ENCODE measurements at places on chromosomes 12 and 14.

DNA sequence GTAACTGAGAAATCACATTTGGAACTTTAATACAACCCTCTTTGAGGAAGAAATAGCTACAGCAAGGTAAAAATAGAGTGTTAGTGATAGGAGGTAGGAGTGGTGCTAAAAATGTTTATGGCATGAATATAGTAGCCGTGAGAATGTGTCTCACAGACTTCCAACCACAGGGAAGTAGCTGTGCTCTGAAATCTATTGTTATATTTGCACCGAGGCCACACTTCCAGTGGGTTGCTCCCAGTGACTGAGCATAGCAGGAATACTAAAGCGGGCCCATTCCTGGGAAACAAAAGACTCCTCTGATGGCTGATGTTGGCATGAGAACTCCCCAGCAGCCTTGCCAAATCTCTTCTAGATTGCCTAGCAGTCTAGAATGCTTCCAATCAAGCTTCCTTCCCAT is 174.1 kb upstream of the PLXNC1 start:
- no peak for DNase-seq

- DNase-seq, result no peak
Measured at GRCh38 chr14:31578266-31578665, 17.1 kb downstream of the NUBPL start.

DNA sequence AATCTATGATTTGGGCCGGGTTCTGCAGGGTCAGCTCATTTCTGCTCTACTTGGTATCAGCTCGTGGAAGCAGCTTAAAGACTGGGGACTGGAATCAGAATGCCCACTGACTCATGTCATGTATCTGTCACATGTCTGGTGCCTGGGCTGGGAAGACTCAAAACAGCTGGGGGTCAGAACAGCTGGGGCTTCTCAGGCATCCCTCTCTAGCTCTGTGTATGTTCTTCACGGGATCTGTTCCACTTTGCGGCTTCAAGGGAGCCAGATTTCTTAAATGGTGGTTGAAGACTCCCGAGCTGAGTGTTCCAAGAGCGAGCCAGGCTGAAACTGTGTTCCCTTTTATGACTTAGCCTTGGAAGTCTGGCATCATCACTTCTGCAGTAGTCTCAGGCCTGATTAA is 11.9 kb downstream of the AEBP2 start:
- no peak for DNase-seq

- DNase-seq, result no peak
Measured at GRCh38 chr12:70149013-70149412, 94.2 kb upstream of the CNOT2 start.

GRCh38 chr12:16189849-16190248 is 87.6 kb downstream of the SLC15A5 start:
- DNase-seq, result no peak

- no peak for DNase-seq
Measured at GRCh38 chr12:53986686-53987483, 1.9 kb downstream of the HOXC10 start.

DNA sequence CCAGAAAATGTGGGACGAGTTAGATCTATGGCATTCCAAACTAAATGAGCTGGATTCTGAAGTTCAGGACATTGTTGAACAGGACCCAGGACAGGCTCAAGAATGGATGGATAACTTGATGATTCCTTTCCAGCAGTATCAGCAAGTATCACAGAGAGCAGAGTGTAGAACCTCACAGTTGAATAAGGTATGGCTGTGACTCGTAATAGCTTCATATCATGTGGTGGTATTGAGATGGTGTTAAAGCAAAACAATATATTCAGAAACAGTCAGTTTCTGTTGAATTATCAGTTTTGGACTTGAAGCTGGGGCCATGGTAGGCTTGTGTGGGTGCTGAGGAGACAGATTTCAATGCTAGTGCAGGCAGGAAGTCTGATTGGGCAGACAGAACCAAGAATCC is 213.7 kb downstream of the ESR2 start:
- DNase-seq, result no peak

DNA sequence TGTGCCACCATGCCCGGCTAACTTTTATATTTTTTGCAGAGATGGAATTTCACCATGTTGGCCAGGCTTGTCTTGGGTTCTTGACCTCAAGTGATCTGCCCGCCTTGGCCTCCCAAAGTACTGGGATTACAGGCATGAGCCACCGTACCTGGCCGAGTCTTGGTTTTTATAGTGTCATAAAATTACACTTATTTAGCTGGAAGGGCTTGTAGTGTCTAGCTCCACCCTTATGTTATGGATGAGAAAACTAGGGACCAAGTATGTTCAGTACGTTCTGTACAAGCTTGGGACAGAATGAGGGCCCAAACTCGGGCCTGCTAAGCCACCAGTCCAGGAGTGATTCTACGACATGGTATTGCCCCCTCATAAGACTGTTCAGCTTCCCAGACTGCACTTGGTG is 35.1 kb downstream of the SYNE2 start:
- DNase-seq, result no peak

- no peak for DNase-seq
Measured at GRCh38 chr12:147242-147641, 66.7 kb downstream of the SLC6A12 start.

DNA sequence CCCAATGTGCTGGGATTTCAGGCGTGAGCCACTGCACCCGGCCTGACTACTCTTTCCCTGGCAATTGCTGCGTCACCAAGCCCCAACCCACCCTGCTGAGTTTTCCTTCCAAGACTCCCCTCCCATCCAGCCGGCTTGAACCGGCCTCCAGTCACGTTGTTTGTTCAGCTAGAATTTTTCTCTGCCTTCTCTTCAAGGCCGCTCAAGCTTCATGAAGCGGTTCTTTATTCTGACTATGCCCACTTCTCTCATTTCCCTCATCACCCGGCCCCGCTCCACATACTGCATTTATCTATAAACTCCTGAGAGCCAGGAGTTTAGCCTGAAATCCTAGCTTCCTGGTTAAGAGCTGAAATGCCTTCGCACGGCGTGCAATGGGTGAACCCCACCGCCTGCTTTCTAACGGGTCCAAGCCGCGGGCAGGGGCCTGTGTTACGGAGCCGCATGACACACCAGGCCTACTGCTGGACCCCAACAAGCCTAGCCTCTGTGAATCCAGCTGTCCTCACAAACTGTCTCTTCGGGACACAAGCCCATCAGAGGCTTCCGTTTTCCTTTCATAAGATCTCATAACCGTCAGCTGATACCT is 999 bp upstream of the DCAF4 start:
- DNase-seq, result no peak

DNA sequence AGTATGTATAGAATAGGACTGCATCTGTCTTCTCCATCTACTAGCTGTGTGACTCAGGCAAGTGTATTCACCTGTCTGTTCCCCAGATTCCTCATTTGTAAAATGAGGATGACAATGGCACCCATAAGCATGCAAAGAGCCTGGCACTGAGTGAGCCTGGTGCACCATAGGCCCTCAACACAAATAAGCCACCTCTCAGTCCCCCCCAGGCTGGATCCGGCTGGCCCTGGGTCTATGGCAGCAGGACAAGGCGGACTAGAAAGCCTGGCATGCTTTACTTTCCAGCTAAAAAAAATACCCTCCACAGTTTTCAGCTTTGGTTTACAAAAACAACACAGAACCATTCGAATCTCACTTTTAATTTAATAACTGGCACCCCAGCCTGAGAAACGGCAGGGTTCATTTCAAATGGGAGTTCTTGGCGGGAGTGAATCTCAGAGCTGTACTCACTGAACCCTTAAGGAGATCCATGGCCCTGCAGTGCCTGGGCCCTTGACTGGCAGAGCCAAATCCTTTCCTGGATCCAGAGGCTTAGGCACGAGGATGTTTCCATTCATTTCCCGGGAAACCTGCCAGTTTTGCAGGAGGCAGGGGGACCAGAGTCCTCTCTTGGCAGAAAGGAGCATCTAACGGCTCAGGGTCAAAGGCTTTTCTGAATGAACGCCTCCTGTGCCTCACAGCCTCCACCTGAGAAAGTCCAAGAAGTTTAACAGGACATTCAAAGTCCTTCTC is 17.7 kb downstream of the SYNE3 start:
- no peak for DNase-seq

GRCh38 chr14:78767436-78767835 is 597.3 kb downstream of the NRXN3 start:
- no peak for DNase-seq

GRCh38 chr12:6960593-6961277 is 9.6 kb downstream of the PTPN6 start:
- no peak for DNase-seq

GRCh38 chr12:55392032-55392795 is 8.1 kb upstream of the OR6C65 start:
- no peak for DNase-seq

DNA sequence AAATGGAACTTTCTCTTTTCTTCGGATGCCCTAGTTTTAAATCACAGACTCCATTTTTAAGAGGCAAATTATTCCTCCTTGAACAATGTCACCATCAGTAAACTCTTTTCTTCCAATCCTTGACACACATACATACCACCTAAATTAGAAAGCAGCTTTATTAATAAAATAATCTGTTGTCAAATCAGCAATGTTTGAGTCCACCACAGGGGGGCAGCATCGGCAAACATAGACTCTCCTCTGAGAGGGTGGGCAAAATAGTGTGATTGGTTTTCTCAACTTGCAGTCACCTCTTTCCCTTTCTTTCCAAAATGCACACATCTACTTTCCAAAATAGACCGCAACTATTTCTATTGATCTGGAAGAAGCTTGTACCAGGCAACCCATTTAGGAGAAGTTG is 438.4 kb upstream of the OR4E1 start:
- no peak for DNase-seq

DNA sequence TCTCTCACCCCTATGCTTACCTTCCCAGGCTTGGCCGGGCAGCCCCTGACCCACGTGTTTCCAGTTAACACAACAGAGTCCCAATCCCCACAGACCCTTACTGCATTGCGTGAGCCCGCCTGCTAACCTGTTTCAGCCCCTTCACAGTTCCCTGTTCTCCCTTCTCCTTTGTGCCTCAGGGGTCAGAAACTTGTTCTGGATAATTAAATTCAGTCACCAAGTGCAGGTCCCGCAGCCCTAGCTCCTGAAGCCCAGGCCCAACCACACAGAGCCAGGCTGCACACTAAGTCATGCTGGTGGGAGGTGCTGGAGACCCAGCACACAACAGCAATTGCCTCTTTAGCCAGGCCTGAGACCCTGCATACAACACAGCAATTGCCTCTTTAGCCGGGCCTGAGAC is 9.6 kb downstream of the ISM2 start:
- no peak for DNase-seq

DNA sequence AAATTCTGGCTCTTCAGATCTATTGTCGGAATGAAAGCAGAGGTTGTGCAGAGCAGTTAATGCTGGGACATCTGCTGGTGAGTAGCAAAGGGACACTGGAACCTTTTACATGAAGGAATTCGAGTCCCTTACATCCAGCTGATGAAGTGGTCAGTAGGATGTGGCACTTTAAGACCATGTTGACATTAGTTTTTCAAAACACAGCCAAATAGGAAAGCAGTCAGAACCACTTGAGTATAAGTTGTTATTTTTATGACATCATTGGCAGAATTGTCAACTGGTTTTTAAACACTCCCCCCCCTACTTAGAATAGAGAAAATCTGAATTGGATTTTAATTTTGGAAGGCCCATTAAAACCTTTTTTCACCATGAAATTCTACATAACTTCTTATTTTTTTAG is 46.8 kb upstream of the AMN start:
- DNase-seq, result no peak

DNA sequence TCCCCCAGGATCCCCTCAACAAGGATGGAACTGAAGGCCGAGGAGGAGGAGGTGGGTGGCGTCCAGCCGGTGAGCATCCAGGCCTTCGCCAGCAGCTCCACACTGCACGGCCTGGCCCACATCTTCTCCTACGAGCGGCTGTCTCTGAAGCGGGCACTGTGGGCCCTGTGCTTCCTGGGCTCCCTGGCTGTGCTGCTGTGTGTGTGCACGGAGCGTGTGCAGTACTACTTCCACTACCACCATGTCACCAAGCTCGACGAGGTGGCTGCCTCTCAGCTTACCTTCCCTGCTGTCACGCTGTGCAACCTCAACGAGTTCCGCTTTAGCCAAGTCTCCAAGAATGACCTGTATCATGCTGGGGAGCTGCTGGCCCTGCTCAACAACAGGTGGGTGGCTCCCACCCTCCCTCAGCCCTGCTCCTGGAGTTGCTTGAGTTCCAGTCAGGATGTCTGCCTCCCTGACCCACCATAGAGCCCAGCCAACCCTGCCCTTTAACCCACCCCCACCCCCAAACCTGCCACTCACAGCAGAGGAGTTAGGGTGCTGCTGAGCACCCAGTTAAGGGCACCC is 1.4 kb downstream of the ASIC1 start:
- DNase-seq, result no peak

DNA sequence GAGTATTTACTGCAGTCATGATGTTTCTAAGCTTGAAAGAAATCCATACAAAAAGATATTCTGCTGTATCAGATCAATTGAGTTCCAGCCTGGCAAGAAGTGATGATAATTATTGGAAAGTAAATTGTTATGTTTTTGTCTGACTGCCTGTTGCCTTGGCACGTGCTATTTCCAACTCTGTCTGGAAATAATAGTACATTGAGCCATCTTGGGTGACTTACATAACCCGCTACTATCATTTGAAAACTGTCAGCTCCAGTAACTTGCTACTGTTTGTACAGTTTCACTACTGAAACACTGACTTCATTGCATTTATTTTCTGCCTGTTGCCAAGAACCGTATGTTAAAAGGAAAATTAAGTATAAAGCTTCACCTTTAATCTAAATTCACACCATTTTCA is 318.6 kb downstream of the ITPR2 start:
- DNase-seq, result no peak

- DNase-seq, result no peak
Measured at GRCh38 chr12:520119-520518, 60.4 kb downstream of the B4GALNT3 start.

GRCh38 chr12:19186722-19187661 is 57.5 kb downstream of the PLEKHA5 start:
- no peak for DNase-seq

DNA sequence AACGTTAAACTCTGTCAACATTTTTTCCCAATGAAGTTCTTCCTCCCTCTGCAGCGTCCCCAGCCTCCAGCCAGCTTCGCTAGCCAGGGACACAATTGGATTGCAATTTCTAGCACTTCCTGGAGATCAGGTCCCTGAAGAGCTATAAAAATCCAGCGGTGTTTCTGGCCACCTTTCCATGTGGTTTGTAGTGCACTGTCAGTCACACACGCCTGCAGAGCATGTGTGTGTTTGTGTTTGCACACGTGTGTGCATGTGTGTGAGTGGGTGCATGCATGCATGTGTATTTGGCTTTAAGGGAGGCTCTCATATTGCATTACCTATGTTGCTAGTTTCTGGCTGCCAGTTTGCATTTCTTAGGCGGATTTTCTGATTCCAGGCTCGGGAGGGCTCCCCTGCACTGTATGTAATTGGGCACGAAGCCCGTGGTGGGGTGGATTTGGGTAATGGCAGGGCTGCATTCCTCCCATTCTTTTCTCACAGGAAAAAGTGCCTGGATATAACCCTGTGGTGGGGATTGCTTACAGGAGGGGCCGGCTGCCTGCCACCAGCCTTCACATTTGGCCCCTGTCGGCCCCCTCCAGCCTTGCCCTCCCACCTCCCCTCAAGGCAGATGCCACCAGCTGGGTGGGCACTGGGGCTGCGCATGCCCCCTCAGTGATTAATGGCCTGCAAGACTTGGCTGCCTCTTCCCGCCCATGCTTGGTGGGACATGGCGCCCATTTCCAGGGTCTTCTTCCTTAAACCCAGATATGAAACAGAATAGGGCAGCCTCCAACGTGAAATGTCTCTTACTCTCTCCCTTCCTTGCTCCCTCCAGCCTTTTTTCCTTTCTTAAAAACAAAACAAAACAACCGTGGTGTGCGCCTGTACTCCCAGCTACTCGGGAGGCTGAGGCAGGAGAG is 74.0 kb downstream of the TSPAN9 start:
- DNase-seq, result no peak

All from stimulated activated CD4-positive, alpha-beta T cell treated with anti-CD3 and anti-CD28 coated beads, Interleukin-15, amount 100 ng/mL, for 1 hour (primary cell).